ENCODE measurements at places on chromosomes 13 and 19.

DNA sequence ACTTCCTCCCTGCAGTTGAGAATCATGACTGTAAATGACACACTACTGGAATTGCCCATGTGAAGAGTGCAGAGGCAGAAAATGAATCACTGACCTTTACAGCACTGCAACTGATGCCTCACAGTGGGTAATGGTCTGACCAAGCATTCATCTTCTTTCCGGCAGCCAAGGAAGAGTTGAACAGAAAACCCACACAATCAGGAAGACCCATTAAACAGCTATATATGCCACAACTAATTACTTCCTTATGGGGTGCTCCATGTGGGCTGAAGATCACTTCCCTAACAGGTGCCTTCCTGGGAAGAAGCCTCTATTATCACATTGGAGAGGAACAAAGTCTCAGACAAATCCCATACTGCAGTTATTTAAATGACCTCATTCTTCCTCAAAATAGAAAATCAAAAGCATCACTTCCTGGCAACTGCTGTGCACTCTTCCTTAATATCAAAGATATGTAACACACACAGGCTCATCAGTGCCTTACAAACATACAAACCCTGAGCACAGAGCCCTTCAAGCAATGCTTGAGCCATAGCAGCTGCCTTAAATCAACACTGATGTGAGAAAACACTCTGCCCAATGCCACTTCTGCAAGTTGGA lies 45.8 kb downstream of the RUBCNL start:
- no peak for DNase-seq

DNA sequence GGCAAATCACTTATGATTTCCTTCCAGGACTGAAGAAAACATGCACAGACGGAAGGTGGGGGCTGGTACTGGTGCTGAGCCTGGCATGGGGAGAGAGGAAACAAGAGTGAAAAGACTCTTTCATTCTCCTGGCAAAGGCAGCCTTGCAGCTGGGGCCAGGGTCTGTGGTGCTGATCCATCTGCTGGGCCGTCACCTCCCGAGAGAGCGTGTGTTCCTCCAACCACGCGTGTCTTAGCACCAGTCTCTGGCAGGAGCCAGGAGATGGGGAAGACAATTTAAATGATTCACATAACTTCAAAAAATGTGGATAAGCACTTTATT lies 23.9 kb upstream of the SPART start:
- no peak for DNase-seq

DNA sequence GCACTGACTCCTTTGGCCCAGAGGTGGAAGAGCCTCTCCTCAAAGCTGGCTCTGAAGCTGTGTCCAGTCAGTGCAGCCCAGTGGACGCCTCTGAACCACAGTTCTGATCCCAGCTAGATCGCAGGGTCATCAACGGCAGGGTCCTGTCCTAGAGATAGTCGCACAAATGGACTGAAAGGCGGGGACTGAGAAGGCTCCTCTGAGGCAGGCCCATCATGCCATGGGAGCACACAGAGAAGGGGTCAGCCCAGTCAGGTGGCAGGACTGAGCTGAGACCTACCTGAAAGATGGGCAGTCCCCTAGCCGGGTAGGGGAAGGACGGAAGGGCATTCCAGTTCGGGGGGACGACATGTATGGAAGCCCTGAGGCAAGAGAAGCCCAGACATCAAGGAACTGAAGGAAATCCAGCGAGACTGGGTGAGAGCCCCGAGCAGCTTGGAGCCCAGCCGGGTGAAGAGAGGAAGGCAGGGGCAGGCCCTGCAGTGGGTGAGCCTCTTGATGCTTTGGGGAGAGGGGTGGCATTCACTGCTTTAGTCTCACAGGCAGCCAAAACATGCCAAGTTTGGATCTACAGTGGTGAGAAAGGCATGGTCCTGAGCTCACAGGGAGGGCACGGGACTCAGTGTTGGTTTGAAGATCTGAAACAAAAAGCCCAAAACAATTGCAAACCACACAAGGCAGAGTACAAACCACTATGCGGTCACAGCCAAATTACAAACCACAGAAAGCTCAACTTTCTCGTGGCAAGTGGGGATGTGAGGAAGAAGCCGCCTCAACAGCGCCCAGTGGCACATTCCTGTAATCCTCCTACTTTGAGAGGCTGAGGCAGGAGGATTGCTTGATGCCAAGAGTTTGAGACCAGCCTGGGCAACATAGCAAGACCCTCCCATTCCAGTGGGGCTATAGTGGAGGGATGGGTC lies 10.0 kb downstream of the CALM3 start:
- no peak for DNase-seq

DNA sequence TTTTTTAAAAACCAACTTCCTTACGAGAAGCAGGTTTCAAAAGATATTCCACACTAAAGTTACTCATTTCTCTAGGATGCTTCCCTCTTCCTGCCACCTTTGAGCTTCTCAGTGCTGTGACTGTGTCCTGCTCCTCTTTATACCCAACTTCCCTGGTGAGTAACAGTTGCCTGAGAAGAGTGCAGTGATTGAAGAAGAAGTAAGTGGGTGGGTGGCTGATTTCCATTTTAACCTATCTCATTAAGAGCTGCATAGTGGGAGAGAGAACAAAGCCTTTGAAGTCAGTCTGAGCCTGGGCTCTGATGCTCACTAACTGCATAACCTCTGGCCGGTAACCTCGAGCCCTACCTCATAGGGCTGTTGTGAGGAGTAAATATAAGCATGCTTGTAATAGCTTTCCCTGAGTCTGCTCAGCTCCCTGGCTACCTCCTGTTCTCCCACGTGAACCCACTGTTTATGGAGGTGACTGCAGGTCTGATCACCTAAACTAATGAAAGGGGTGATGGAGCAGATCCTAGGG lies 977.3 kb downstream of the UQCRFS1 start:
- DNase-seq, result no peak

GRCh38 chr19:34555447-34555846 lies 73.9 kb downstream of the WTIP start:
- DNase-seq, result no peak

DNA sequence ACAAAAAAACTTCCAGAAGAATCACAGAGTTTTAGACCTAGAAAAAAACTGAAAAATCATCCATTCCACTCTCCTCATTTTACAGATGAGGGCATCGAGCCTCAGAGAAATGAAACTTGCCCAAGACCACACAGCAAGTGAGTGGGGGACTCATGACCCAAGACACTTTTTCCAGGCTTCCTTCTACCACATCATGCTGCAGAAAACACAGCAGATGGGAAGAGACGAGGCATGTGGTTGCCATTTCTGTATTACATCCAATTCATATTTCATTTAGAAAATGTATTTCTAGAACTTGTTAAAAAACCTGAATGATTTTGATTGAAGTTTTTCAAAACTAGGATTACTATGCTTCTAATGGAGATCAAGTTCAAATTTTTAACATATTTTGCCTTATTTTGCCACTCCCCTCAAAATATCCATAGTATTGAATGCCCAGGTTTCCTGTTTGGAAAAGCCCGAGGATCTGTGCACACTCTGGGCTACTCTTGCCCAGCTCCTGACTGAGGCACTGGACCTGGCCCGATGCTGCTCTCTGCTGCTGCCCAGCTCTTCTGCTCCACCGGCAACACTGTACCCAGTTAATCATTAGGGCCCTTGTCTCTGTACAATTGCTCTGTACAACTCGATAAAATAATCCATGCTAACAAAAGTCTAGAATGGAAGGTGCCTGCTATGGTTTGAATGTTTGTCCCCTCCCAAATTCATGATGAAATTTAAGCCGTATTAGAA lies 157.4 kb downstream of the EFNB2 start:
- DNase-seq, result no peak

DNA sequence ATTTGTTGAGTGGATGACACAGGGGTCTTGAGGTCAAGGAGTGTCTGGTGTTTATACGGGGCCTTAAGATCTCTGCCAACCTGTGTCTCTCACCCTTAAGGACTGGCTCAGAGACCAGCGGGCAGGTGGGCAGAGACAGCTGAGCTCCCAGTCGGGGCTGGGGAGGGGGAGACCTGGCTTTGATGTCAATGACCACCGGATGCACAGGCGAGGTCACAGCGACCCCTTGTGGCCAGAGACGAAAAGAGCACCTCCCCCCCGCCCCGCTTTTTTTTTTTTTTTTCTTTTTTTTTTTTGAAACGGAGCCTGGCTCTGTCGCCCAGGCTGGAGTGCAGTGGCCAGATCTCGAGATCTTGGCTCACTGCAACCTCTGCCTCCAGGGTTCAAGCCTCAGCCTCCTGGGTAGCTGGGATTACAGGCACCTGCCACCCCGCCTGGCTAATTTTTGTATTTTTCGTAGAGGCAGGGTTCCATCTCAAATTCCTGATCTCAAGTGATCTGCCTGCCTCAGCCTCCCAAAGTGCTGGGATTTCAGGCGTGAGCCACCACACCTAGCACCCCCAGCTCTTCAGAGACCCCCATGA lies 12.1 kb upstream of the KLK14 start:
- no peak for DNase-seq

GRCh38 chr19:6674868-6675305 lies 4.9 kb upstream of the TNFSF14 start:
- DNase-seq, result peak; percentile 81

DNA sequence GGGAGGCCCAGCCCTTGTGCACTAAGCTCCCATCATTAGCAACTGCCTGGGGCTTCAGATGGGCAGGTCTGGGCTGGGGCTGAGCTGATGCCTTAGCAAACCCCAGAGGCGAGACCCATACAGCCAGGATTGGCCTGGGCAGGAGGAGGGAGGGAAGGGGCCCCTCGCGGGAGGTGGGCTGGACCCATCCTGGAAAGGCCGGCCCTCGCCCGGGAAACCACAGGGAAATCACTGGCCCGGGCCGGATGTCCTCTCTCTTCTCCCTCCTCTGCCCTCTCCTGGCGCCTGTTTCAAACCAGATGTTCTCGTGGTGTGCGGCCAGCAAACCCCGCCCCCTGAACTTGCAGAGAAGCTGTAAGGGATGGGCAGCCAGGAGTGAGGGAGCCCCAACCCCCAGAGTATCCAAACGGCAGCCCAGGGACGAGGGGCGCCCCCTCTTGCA lies 43.1 kb downstream of the TMEM255B start:
- DNase-seq, result no peak

DNA sequence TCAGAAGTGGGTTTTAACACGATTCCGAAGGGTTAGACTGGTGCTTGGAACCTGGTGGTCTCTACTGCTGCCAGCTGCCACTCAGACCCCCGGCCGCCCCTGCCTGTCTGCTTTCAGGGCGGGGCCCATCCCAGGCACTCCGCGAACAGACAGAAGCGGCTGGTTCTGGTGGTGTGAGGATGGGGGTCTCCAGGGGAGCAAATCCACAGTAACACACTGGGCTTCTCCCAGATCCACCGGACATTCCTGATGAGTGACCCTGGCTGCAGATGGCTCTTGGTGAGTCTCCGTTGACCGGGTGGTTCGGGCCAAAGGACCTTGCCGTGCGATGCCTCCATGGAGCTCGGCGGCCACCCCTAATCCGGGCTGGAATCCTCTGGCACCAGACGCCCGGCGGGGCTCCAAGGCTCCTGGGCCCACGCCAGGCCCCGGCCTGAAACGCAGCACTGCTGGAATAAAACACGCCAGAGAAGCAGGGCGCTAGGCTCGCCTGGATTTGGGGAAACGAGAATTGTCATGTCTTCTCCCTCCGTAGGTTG lies 2.1 kb upstream of the PTBP1 start:
- DNase-seq, result no peak

DNA sequence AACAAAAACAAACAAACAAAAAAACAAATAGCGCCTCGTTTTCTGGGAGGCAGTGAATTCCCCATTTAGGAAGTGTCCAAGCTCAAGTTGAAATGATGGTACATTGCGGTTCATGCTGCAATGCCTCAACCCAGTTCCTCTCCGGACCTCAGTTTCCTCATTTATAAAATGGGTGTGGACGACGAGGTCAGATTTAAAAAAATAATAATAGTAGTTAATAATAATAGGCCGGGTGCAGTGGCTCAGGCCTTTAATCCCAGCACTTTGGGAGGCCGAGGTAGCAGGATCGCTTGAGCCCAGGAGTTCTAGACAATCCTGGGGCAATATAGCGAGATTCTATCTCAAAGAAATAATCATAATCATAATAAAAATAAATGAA lies 15.5 kb upstream of the ERCC1 start:
- no peak for DNase-seq

GRCh38 chr19:18262144-18262543 lies 12.1 kb downstream of the IQCN start:
- DNase-seq, result no peak

DNA sequence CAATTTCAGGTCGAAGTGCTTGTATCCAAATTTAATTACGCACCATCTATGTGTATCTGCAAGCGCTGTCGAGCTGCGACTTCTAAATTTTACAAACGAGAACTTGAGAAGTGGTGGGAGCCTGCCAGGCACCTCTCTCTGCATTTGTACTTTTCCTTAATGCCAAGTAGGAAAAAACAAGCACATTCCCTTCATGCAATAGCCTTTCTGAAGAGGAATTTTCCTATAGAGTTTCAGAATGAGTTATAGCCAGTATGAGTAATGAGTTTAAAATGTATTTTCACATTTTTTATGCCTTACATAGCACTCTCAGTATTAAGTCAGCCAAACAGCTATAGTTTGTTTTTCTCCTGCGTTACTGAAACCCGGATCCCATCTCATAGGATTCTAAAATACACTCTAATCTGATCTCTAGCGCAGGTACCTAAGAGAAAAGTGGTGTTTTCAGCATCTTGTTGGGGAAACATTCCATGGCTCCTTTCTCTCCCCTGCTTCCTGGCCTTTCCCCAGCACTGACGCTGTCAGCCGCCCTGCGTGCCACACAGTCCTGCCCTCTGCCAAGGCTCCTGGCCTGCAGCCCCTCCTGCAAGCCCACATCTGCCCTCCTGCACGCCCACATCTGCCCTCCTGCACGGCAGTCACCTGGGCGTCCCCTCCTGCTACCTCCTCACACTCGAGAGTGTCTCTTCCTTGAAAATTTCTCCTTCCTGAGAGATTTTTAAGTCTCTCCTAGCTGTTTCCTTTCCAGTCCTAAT lies 526.9 kb downstream of the MYO16 start:
- DNase-seq, result no peak

- DNase-seq, result no peak
Measured at GRCh38 chr19:35977446-35978222, 17.4 kb upstream of the SDHAF1 start.

GRCh38 chr13:101127741-101128353 lies 288.5 kb downstream of the NALCN start:
- DNase-seq, result no peak

- no peak for DNase-seq
Measured at GRCh38 chr19:29886586-29886985, 55.5 kb upstream of the URI1 start.

DNA sequence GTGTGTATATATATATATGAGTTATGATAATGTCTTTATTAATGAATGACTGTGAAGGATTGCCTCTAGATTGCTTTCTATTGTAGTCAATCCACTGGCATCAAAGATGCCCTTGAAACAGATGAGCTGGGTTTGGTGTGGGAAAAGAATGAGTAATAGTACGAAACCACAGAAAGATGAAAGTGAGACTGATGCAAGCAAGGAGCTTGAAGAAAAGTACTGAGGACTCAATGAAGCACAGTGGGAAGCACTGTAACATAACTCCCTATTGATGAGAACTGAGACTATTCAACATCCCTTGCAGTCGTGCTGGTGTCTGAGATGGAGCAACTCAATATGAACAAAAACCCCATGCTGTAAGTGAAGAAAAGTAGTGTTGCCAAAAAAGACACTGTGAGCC lies 1794.2 kb downstream of the SLITRK5 start:
- no peak for DNase-seq
